NCI-H524 (cell line): ENCODE measurements at places on chromosomes 7 and 10.

- no peak for DNase-seq
Observed at GRCh38 chr10:66180021-66180420, 745.8 kb upstream of the LRRTM3 start.

GRCh38 chr7:39005036-39005435 lies 27.3 kb downstream of the POU6F2 start:
- no peak for DNase-seq

- DNase-seq: no peak
Observed at GRCh38 chr7:45583296-45583695, 9.1 kb downstream of the ADCY1 start.

DNA sequence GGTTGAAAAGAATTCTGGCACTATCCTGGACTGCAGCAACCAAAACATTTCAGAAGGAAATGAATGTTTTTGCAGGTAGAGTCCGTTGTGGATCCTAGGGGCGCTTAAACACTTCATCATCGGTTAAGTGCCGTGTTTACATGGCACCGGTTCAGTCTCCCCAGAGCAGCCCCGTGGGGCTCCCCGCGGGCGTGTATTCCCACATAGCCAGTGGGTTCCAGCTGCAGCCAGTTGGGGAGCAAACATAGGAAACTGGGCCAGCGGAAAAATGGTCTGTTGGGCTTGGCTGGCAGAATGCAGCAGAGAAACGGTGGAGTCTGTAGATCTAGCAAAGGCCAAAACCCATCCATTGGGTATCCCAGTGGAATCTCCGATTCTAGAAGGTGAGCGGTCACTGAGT lies 113.0 kb upstream of the SH2B2 start:
- DNase-seq: no peak

GRCh38 chr10:106559442-106559841 lies 605.1 kb downstream of the SORCS1 start:
- DNase-seq: no peak

GRCh38 chr10:107340326-107340725 lies 175.8 kb upstream of the SORCS1 start:
- DNase-seq: no peak

- peak; percentile 62 for DNase-seq
Observed at GRCh38 chr10:118394301-118395200, 52.4 kb upstream of the FAM204A start.

DNA sequence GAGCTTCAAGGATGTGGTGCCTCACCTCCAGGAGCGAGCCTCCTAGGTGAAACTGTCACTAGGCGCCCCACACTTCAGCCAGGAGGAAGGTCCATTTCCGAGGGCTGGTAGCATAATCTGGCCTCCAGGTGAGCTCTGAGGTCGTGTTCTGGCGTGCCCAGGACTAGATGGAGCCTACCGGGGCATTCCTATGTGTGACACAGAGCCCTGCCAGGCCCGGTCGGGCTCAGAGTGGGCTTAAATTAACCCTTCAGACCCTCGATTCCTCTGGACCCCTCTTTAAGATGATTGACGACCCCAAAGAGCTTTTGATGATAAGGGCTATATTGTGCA lies 233.1 kb downstream of the EBF3 start:
- no peak for DNase-seq

- no peak for DNase-seq
Observed at GRCh38 chr10:114427124-114427852, 23.0 kb upstream of the AFAP1L2 start.

DNA sequence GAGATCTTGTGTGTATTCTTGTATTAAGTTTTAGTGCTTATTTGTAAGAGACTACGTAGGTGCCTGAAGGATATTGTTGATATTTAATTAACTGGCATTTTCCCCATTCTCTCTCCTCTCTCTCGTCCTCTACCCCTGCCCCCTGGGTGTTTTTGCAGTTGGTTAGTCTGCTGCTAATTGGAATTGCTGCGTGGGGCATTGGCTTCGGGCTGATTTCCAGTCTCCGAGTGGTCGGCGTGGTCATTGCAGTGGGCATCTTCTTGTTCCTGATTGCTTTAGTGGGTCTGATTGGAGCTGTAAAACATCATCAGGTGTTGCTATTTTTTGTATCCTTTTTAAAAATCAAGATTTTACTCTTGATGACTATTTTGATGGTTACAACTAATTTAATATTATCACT lies 22.5 kb downstream of the TSPAN13 start:
- DNase-seq: no peak

- DNase-seq: peak; percentile 41
Observed at GRCh38 chr7:8881916-8882315, 448.5 kb downstream of the NXPH1 start.
